ENCODE measurements at places on chromosomes 2 and 18.
A peak's percentile ranks its signal among the peaks of the same experiment; 100 is the strongest.

GRCh38 chr18:55868909-55869308 lies 280.9 kb upstream of the TCF4 start:
- no peak for DNase-seq

- no peak for DNase-seq
Observed at GRCh38 chr2:101796825-101797600, 99.5 kb downstream of the MAP4K4 start.

DNA sequence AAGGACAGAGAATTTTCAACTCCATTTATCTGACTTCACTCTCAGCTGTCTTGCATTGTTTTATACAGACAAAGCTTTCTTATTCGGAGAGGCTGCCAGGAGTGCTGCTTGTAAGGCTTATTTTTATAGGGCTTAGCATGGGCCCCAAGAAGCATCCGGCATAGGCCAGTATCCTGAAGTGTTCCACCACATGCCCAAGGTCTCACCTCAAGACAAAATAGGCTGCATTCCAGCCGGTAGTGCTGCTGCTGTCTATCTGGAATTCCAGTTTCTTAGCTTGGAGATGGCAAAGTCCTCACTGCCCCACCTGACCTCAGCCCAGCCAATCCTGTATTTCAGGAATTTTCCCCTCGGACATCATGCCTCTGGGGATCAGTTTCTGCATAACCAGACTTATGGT lies 47.6 kb upstream of the MCFD2 start:
- no peak for DNase-seq

DNA sequence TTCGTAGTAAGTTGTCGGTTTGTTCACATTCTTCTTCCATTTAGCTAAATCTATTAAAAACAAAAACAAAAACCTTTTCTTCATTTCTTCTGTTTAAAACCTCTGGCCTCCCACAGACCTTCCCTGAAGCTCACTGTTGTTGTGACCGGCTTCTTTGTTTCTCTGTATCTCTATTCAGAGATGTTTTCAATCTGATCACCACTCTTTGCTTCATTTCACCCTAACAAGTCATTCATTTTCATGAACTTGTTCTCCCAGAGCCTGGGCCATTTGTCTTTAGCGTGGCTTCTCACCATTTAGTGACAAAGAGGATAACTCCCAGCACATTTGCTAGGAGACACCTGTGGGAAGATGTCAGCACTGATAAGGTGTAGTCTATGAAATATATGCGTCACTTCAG lies 794.2 kb downstream of the ERBB4 start:
- no peak for DNase-seq

- no peak for DNase-seq
Observed at GRCh38 chr2:183009249-183009899, 28.9 kb downstream of the NCKAP1 start.

GRCh38 chr18:55786651-55787272 lies 198.8 kb upstream of the TCF4 start:
- DNase-seq, result no peak

DNA sequence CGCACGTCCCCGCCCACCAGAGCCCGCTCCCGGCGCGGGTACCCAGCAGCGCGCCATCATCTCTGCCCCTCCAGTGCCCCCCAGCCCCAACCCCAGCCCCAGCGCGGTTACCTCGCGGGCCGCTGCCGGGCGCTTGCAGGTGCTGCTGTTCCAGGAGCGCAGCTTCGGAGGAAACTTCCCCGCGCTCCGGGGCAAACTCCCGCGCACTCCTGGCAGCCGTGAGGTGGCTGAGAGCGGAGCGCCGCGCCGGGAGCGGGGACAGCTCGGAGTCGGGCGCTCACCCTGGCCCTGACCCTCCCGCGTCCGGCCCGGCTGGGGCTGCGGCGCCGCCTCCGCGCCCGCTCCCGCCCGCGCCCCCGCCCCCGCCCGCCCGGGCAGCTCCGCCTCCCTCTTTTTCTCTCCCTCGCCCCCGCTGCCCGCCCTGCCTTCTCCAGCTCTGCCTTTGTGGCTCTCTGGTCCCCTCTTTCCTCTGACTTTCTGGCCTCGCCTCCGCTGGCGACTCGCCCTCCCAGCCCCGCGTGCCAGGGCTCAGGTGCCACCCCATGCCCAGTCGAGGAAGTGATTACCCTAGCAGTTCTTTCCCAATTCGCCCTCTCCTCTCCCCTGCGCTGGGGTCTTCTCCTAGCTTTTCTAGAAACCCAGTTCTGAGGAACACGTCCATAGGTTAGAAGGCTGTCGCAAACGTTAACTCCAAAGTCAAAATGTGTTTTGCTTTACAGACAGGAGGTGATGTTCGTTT lies at the start of gene CHST9:
Gene CHST9 (minus strand): TSS at position 284 of the 739 bp plus-strand sequence. CDS start 42,499 bp downstream, outside the sequence.
- no peak for DNase-seq

DNA sequence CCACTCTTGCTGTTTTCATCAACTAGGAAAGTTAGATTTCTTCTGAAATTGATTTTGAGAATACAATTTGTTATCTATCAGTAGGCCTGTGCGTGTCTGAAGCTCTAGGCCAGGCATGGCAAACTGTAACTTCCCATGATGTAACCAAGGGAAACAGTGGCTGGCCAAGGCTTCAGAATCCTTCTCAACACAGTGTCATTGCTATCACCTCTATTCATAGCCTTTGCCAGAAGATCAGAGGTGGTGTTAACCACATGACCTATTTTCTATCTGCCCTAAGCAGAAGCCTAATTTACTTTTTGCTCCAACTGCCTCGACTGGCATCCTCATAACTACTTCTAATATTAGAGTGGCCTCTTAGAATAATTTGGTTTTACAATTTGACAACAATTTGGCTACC lies 2.5 kb downstream of the ITGB6 start:
- no peak for DNase-seq

- DNase-seq, result no peak
Observed at GRCh38 chr18:42305869-42306593, 351.0 kb downstream of the PIK3C3 start.

DNA sequence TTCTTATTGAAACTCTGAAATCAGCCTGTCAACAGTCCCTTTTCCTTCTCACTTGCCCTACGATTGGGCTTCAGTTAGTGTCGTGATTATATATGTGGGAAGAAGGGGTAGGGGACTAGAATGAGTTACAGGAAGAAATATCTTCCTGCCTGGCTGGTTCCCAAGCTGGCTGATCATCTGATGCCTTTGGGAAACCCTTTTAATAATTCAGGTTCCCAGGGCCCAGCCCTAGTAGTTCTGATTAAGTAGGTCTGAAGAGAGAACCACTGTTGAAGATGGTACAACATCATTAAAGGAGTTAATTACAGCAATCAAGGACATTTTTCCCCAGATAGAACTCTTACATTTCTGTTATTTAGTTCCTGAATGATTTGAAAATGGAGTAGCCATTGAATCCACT lies 110.1 kb upstream of the EML6 start:
- DNase-seq, result no peak

DNA sequence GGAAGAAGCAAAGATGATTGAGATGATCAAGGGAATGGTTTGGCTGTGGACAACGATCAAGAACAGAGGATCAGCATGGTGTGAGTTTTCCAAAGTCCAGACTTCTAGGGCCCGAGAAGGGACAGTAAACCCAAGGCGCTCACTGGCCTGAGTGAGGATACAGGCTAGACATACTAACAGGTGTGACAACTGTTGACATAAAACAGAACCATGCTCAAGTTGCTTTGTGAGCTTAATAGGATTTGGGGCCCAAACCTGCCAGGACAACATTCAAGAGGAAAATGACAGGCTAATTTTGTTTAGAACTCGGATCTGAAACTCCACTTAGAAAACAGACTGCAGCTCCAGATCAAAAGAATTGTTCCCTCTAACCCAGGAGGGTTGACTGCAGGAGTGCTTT lies 68.1 kb upstream of the ACKR3 start:
- no peak for DNase-seq

DNA sequence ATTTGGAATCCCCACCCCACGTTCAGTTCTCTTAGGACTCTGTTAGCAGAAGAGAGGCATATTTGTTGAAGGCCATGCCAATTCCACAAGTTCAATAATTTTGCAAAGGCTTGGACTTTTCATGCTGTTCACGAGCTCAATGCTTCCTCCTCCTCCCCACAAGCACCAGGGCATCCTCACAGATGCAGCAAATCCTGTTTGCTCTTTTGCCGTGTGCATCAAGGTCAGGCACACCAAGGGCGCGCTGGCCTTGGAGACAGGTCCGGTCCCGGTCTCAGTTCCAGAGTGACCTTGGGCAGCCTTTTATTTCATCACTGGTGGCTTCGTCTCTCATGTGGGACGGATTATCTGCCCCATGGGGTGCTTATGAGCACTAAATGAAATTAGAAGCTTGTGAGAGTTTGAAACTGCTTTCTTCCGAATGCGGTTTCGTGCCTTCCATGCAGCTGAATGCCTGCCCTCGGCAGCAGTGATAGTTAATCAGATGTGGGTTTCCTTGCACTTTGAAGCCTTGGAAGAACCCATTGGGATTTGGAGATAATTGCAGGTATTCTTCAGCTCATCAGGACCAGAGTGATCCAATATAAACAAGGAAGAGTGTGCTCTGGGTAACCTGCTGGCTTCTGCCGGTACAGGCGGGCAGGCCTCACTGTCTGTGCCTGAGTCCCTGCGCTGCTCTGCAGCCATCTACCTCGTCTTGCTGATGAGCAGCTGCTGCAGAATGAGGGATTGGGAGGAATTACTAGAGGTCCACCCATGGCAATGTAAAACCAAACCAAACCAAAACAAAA lies 140.8 kb downstream of the SH3BP4 start:
- DNase-seq, result no peak

- DNase-seq, result no peak
Observed at GRCh38 chr2:239313776-239314175, 87.0 kb downstream of the HDAC4 start.

- no peak for DNase-seq
Observed at GRCh38 chr2:212532585-212532984, 6.0 kb downstream of the ERBB4 start.

GRCh38 chr2:206164261-206164862 lies 4.7 kb downstream of the EEF1B2 start:
- no peak for DNase-seq

DNA sequence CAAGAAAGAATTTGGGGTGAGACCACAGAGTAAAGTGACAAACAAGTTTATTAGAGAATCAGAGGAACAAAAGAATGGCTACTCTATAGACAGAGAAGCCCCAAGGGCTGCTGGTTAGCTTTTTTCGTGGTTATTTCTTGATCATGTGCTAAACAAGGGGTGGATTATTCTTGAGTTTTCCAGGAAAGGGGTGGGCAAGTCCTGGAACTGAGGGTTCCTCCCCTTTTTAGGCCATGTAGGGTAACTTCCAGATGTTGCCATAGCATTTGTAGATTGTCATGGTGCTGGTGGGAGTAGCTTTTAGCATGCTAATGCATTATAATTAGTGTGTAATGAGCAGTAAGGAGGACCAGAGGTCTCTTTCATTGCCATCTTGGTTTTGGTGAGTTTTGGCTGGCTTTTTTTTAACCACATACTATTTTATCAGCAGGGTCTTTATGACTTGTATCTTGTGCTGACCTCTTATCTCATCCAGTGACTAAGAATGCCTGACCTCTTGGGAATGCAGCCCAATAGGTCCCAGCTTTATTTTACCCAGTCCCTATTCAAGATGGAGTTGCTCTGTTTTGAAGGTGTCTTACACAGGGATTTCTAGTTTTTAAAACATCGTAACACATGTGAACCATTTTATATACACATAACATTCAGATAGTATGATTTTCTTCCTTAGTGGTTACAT lies 77.8 kb downstream of the MYO1B start:
- no peak for DNase-seq

GRCh38 chr18:23868136-23868785 lies 146.3 kb upstream of the TTC39C start:
- no peak for DNase-seq

DNA sequence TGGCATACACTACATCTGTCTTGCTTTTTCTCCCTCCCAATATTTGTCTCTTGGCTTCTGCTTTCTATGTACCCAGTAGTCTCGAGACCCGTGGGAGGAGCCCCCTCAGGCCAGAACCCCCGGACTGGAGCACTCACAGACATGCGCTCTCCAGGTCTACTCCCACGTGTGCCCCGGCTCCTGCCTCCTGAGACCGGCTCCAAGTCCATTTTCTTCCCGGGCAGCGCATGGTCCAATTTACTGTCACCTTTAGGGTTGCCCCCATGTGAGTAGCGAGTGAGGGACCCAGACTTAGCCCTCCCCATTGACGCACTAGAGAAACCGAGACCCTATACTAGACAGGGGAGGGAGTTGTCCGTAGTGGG lies 11.8 kb upstream of the TEX51 start:
- DNase-seq, result no peak

DNA sequence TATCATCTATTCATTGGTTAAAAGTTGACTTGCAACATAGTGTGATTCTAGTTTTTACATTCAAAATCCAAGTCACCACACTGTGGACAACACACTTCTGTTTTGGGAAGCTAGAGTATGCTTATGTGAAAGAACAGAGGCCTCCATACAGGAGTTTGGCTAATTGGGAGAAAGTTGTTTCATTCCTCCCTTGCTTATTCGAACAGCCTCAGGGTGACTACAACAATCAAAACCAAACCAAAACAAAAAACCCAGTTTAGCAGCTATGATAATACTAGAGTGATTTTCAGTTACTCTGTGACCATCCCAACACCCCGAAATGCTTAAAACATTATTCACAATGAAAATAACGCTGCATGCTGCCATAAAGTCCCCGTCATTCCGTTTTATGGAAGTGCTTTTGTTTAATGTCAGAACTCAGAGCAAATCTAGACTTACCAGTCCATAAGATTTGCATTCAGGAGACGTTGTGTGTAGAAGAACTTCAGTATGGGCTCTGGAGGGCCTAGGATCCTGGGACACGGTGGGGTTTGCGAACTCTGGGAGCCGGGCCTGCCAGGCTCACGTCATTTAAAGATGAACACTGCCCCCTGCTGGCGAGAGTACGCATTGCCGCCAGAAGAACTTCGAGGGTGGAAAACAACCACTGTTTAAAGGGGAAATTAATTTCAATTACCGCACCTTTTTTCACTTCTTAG lies 111.4 kb downstream of the FTCDNL1 start:
- DNase-seq, result peak; percentile 7

- no peak for DNase-seq
Observed at GRCh38 chr2:176187899-176188773, at the start of gene HOXD1. Gene HOXD1 (plus strand): TSS chr2:176188668. CDS start chr2:176188802, 134 bp downstream.

GRCh38 chr2:218186355-218186766 lies 19.6 kb upstream of the CXCR1 start:
- peak; percentile 49 for DNase-seq

GRCh38 chr18:35691625-35692024 lies 110.1 kb downstream of the GALNT1 start:
- DNase-seq, result no peak

- DNase-seq, result no peak
Observed at GRCh38 chr2:232352511-232353091, 25.9 kb upstream of the ALPP start.
